CD14-positive monocyte (primary cell): ENCODE measurements at places on chromosomes 6 and 20.
A peak's percentile ranks its signal among the peaks of the same experiment; 100 is the strongest.

- no peak for DNase-seq
Measured at GRCh38 chr6:39608652-39609345, 116.4 kb downstream of the KIF6 start.

GRCh38 chr20:16385462-16385861 lies 187.8 kb downstream of the KIF16B start:
- DNase-seq: no peak

DNA sequence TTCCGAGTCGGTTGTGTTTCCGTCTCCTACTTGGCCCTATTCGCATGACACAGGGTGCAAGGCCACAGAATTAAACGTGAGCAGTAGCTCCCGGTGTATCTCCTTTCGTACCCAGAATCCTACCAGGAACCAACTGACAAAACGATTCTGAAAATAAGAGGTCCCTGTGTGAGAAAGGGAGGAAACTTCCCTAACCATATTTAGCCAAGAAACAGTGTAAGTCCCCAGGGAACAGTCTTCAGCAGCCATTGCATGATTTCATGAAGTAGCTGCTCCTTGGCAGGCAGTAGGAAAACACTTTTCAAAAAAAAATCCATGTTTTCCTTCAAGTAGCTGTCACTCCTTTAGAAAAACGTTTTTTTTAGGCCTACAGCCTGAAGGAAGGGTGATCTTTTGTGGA lies 46.9 kb downstream of the PDE10A start:
- DNase-seq: no peak

GRCh38 chr6:134472661-134473060 lies 154.7 kb upstream of the SGK1 start:
- no peak for DNase-seq

- no peak for DNase-seq
Measured at GRCh38 chr6:48628316-48628715, 517.3 kb upstream of the PTCHD4 start.

DNA sequence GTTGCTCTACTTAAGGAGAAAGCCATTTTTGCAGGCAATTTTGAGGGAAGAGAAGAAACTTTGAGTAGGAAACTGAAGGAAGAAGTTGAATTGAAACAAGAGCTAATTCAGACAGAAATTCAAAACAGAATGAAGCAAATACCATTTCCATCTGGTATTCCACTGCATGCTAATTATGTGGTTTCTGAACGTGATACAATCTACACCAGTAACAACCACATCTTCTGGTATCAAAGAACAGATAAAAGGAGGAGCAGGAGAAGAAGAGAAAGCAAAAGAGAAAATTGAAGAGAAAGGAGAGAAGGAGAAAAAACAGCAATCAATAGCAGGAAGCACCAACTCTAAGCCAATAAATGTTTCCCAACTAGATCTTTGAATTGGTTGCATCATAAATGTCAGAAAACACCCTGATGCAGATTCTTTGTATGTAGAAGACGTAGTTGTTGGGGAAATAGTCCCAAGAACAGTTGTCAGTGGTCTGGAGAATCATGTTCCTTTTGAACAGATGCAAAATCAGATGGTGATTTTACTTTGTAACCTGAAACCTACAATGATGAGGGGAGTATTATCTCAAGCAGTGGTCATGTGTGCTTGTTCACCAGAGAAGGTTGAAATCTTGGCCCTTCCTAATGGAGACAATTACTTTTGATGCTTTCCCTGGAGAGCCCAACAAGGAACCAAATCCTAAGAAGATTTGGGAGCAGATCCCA lies 132.4 kb downstream of the MACROD2 start:
- DNase-seq: no peak

DNA sequence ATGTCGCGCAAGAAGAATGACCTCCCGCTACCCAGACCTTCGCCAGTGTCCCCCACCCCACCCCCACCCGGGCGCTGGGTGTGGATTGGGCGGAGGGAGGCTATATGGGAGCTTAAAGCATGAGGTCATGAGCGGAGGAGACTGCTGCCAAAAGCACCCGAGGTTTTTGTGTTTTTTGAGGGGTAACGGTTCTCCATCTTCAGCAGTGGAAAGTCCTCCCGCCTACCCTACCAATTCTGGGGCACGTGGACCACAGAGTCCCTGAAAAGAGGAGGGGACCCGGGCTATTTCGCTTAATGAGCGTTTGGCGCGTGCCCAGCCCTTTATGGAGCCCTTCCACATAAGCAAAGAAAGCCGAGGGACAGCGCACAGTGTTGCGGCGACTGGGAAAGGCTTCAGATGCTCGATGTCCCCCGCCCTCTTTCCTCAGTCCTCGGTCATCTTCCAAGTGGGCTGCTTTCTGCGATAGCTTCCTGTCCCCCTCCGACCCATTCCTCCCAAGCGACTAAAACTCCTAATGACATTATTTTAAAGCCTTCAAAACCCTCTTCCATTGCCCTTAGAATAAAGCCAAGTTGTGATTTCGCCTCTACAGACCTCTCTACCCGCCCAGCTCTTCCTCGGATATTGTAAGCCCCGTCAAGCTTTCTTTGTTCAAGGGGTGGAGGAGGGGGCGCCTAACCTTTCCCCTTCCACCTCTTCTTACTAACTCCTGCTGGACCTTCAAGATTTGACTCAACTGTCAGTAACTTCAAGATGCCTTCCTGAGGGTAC lies 2.1 kb upstream of the TRERF1 start:
- DNase-seq: peak; percentile 17

DNA sequence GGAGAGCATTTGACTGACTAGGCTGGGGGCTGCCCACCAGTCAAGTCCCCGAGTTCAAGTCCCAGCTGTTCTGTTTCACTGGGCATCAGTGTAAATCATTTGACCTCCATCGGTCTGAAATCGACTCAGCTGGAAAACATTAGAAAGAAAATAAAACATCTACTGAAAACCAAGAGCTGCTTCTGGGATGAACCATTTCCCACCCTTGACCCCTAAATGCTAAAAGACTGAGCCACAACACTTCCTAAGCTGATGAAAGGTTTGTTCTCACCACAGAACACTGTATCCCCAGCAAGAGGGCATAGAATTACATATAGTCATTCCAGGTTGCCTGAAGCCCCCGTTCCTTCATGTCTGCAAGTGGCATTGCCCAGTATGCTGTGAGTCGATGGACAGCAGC lies 237.0 kb upstream of the TAB2 start:
- DNase-seq: no peak

- DNase-seq: no peak
Measured at GRCh38 chr6:42320762-42321161, 103.1 kb upstream of the MRPS10 start.

- DNase-seq: no peak
Measured at GRCh38 chr20:18717062-18717461, 96.5 kb upstream of the SCP2D1 start.

GRCh38 chr20:61601853-61602252 lies 349.8 kb downstream of the CDH4 start:
- DNase-seq: no peak

DNA sequence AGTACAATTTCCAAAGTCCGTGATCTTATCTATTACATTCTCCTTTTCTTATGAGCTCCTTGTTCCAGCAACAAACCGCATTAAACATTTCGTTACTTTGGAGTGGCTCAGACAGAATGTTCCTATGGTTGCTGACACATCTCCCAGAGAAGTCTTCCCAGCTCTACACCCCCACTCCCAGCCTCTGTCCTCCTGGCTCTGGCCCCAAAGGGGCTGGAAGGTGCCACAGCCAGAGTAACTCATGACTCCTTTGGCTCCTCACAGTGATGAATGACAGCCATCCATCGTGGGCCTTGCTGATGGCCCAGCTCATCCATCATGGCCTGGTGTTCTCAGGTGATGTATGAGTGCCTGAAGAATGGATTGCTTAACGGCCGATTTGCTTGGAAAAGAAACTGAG lies 203.0 kb downstream of the DHX35 start:
- no peak for DNase-seq

- peak; percentile 18 for DNase-seq
Measured at GRCh38 chr6:31042806-31043205, 32.5 kb downstream of the MUC22 start.

GRCh38 chr6:79672631-79673111 lies 41.5 kb downstream of the SH3BGRL2 start:
- DNase-seq: no peak

- peak; percentile 25 for DNase-seq
Measured at GRCh38 chr6:109690373-109690736, 647 bp downstream of the AK9 start.

DNA sequence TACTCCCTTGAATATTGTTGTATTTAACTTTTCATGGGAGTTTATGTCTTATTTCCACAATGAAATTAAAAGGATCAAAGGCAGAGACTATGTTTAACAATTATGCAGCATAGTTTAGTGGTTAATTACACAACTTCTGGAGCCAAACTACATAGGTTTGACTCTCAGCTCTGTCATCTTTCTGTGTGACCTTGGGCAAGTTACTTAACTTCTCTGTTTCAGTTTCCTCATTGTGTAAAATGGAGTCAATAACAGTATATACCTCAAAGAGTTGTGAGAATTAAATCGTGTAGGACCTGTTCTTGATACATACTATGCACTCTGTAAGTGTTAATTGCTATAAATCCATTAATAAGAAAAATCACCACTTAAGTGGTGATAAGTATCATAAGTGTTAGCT lies 48.3 kb downstream of the BTBD9 start:
- DNase-seq: no peak

DNA sequence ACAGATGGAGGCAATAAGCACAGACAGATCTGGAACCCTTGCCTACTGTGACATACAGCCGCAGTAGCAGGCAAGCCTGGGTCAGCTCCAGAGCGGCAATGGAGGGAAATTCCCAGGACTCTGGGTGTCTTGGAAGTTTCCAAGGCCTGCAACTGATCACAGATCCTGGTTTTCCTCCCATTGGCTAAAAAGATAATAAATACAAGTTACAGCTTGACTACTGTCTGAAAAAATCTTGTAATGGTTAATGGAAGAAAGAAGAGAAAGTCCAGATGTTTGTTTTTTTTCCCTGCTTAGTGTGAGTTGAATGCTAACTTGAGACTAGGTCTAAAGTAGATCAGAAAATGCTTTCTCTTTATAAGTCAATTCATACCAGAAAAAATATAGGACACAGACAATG lies 307.6 kb downstream of the ALDH8A1 start:
- DNase-seq: no peak

DNA sequence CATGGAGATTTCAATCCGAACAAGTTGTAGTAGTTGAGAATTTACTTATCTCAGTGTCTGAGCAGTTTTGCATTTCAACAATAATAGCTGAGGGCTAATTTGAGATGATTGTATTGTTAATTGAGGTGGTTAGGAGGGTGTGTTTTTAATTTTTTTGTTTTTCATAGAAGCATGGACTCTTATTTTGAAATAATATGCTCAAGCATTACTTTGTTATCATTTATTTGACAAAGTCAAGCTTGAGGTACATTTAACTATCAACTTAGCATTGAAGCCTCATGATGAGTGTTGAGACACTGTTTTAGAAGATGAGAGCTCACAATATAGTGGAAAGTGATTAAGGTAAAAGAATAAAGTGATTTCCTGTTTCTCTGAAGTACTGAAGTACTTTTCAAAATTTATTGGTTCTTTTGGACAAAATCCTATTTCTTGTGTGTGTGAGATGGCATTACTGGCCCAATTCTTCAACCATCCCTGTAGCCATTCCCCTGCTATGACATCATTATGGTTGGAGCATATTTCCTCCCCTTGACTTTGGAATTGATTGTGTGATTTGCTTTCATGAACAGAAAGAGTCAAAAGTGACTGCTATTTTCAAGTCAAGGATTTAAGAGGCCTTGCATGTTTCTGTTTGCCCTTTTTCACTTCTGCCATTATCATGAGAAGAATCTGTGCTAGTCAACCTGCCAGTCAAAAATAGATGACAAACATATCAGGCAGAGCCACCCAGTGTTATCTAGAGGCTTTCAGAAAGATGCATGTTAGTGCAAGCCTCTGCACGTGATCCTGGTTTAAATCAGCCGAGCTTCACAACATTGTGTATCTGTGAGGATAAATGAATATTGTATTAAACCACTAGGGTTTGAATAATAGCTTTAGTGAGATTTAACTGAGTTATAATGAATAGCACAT lies 1112.3 kb upstream of the CITED2 start:
- DNase-seq: no peak

- DNase-seq: peak; percentile 70
Measured at GRCh38 chr6:41027799-41028560, 11.0 kb downstream of the UNC5CL start.

DNA sequence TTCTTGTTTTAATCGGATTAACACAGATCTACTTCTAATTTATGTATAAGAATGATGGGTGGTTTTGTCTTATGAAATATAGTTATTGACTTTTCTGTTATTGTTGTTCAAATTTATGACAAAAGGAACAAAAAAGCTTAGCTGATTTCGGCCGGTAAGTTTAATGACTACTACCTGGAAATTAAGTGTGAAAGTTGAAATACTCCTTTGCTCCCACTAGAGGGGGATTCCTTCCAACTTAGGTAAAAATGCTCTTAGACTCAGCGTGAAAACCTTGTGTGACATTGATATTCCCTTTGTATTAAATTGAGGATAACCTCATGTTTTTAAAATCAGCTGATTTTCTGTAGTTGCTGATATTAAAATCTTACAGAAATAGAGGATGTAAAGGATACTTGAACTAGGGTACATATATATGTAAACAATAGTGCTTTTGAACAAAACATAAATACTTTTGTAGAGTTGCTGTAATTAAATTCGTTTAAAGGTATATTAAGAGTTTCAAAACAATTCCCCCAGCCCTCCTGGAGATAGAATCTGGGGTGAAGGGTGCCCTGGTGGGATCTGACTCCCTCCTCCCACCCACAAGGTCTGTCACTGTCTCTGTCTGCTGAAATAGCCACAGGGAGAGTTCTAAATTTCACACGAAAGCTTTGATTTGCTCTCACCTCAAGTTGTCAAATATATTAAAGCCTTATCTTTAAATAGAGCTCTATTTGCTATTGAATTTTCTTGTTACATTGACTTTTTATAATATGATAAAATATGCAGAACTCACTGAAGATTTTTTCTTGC lies 257.5 kb downstream of the ARID1B start:
- DNase-seq: no peak

DNA sequence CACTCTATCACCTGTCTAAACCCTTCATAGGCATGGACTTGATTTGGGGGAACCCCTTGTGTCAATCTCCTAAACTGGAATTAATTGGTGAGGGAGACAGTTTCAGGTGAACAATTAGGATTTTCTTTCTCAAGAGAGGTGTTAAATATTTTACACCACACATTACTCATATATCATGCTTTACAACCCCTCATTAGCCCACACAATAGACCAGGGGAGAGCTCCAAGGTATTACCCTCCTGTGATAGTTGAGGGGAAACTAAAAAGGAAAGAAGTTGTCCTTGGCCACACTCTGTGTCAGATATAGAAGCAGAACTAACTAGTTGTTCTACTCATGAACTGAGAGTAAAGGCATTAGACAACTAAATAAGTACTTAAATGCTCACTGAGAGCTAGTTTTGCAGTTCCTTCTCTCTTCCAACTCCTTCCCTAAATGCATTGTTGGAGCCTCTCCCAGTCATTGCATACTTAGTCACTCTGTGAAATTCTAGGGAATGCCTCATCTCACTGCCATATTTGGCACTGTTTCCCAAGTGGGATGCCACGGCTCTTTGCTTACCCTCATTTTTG lies 183.7 kb upstream of the CEP162 start:
- no peak for DNase-seq

- DNase-seq: no peak
Measured at GRCh38 chr20:53914781-53915445, 155.5 kb downstream of the BCAS1 start.
